ENCODE measurements at places on chromosomes 11 and 22.

- no peak for DNase-seq
Observed at GRCh38 chr11:110469127-110469526, 39.4 kb downstream of the FDX1 start.

DNA sequence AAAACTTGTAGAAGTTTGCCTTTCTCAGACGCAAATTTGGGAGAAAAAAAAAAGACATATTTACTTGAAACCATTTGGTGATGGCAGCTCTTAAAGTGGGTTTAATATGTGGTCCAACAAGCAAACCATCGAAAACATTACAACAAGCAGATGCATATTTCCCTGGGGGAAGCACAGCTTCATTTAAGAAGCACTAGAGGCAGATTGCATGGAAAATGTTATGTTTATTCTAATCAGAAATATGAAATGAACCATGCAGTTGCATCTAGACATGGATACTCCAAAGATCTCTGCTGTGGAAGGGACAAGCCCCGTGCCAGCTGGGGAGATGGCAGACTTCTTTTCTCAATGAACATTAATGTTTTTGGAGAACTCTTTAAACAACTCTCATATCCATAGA, 57.4 kb upstream of the PARVA start:
- DNase-seq = no peak

GRCh38 chr11:120500414-120501071, 11.0 kb upstream of the GRIK4 start:
- no peak for DNase-seq

DNA sequence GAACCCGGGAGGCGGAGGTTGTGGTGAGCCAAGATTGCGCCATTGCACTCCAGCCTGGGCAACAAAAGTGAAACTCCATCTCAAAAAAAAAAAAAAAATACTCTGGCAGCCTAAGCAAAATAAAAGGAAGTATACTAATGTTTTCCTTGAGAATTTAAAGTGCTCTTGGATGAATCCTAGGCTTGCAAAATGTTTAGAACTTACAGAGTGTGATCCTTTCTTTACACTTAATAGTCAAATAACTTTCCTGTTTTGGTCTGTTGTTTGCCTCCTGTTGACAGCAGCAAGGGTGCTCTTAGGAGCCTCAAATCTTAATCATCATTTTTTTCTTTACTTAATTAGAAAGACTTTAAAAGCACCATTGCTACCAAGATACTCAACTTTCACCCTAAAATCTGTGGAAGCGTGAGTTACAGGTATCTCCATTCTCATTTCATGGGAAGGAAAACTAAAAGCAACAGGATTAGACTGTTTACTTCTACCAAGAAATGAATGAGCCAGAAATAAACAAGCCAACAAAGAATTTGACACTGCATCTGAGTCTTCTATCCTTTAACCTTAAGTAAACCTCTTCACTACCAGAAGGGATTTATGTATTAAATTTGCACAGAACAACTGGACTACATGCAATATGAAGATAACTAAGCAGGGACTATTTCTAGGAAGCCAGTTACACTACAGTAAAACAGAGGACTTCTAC, 38.7 kb upstream of the CRTAM start:
- DNase-seq = no peak

DNA sequence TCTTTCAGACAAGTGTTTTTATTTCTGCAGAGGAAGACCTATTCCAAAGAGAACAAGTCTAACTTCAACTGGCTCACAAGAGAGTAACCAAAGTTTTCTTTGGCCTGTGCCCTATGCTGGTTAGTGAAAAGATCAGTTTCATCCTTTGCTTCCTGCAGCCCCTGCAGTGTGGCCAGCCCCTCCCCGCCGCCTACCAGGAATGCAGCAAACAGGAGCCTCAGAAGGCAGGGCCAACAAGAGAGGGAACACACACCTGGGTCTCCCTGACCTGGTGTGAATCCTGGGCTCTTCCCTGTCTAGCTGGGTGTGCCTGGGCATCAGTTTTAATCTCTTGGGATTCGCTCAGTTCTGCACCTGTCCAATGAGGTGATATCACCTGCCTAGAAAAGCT, 21.5 kb upstream of the SCARF2 start:
- DNase-seq = no peak

DNA sequence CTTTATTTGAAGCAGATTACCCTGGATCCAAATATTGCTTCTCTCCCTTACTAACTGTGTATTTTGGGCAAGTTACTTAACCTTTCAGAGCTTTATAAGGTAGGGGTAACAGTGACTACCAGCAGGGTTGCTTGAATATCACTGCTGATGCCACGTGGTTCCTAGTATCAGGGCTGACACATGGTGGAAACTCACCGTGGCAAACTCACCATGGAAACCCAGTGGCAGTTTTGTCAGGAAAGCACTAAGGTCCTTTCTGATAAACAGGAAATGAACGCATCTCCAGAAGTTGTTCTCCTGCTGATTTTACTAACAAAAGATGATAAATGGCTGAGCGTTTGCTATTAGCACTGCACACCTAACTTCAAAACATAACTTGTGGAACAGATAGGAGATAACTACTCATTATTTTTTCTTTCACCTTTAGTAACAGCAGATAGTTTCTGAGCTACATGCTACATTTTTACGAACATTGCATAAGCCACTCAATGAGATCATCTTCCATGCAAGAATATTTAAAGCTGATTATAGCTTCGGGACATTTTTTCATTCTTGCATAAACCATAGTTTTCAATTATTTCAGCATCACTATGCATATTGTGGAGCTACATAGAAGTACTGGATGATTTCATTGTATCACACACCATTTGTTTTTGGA, 59.7 kb upstream of the RAG2 start:
- DNase-seq = no peak

- no peak for DNase-seq
Observed at GRCh38 chr22:24843048-24843447, 37.0 kb downstream of the SGSM1 start.

- DNase-seq = no peak
Observed at GRCh38 chr11:125315079-125315740, 150.7 kb downstream of the PKNOX2 start.

GRCh38 chr11:7969756-7970646, 4.8 kb upstream of the NLRP10 start:
- no peak for DNase-seq

DNA sequence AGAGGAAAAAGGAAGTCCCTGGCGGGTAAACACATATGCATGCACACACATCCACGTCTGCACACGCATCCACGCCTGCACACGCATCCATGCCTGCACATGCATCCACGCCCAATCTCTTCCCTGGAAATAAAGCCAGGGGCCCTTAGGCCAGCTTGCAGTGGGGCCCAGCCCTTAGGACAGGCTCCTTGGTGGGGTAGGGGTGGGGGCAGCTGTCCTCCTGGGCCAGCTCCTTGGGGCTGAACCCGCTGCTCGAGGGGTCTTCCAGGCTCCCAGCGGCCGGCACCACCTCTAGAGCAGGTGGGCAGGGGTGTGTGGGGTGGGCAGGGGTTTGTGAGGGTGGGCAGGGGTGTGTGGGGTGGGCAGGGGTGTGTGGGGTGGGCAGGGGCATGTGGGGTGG, 1.9 kb downstream of the C11orf21 start:
- no peak for DNase-seq

GRCh38 chr11:81825346-81825745, 908.3 kb downstream of the FAM181B start:
- no peak for DNase-seq

GRCh38 chr11:4994551-4994950, at the start of gene OR51L1:
OR51L1 (plus strand) TSS chr11:4994851; CDS start chr11:4998983, 4,132 bp downstream.
- no peak for DNase-seq

DNA sequence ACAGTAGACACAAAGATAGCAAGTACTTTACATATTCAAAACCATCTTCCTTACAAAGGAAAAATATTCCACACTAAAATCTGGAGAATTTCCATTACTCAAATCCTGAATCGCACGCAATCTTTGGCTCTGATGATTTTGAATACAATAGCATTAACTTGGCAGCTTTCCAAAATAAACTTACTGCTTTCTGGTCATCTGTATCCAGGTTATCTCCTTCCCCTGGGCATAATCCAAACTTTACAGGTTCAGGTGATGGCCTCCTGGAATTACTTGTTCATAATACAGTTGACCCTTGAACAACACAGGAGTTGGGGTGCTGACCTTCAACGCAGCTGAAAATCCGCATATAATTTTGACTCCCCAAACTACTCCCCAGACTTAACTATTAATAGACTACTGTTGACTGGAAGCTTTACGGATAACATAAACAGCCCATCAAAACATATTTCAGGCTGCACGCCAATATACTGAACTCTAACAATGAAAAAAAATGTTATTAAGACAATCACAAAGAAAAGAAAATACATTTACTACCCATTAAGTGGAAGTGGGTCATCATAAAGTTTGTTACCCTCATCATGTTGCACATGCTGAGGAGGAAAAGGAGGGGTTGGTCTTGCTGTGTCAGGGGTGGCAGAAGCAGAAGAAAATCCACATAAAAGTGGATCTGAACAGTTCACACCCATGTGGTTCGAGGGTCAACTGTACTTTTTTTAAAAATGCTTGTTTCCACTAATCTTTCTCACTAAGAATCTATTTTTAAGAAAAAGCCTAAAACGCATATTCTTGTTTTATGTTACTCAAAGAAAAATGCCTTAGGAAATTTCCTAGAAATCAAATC, 6.5 kb downstream of the MTMR2 start:
- no peak for DNase-seq

DNA sequence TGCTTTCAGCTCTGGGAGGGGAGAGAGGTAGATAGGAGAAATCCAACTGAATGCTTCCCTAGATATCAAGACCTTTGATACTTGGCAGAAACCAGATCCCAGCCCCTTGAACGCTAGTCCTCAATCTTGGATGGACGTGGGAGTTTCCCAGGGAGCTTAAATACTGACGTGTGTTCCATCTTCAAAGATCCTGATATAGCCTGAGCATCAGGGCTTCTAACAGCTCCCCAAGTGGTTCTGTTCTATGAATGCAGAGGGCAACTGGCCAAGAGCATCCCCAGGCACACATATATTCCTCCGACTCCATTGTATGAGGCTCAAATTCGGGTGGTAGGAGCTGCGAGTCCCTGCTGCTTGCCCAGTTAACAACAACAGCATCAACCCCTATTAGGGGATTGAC, 8.7 kb upstream of the ACCS start:
- DNase-seq = no peak

All from effector memory CD4-positive, alpha-beta T cell (primary cell).